Left renal cortex interstitium (tissue), 4 donors: ENCODE measurements at places on chromosomes 7 and 10.
A peak's percentile ranks its signal among the peaks of the same experiment; 100 is the strongest.

DNA sequence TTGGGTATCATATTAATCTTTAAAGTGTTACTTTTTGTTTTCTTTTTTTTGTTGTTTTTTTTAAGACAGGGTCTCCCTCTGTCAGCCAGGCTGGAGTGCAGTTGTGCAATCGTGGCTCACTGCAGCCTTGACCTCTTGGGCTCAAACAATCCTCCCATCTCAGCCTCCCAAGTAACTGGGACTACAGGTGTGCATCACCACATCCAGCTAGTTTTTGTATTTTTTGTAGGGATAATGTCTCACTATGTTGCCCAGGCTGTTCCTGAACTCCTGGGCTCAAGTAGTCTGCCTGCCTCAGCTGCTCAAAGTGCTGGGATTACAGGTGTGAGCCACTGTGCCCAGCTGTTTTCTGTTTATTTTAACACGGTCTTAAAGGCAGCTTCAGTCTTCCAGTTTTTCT, 23.3 kb downstream of the KMT2E start:
- DNase-seq, result no peak

GRCh38 chr7:111933609-111934008, 272.6 kb downstream of the DOCK4 start:
- no peak for DNase-seq

DNA sequence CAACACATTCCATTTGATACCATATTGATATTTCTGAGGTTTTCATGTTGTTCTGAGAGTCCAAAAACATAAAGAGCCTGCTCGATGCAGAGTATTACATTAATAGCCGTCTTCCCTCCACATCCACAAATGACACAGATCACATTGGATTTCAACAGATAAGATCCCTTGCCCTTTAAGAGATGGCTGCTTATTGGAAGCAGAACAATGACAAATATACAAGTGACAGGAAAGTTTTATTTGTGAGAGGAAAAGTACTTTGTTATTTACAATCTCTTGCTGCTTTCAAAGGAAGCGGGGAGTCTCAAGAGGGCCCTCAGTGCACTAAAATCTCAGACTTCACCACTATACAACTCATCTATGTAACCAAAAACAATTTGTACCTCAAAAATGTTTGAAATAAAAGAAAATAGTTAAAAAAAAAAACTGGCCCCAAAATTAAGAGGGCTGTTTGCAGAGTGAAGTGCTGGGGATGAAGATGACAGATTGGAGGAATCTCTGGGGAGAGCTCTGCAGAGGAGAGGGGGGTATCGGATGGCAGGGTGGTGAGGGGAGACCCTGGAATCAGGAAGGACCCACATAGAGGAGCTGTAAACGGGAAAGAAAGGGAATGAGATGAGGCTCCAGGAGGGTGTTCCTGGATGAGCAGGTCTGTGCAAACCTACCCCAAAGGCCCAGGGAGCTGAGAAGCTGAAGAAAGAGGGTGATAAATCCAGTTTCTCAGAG, 42.5 kb upstream of the ZNF438 start:
- DNase-seq, result no peak

GRCh38 chr10:121668314-121669027, 70.2 kb upstream of the FGFR2 start:
- peak; percentile 64 for DNase-seq

GRCh38 chr10:25220156-25220555, 45.4 kb downstream of the GPR158 start:
- no peak for DNase-seq

- DNase-seq, result no peak
Observed at GRCh38 chr10:29823553-29824080, 188.8 kb upstream of the SVIL start.

GRCh38 chr7:107206706-107207105, 37.9 kb downstream of the HBP1 start:
- DNase-seq, result no peak

GRCh38 chr7:107879400-107880035, 11.5 kb upstream of the DLD start:
- no peak for DNase-seq

- DNase-seq, result no peak
Observed at GRCh38 chr7:64997927-64998391, 7.1 kb upstream of the ZNF117 start.

DNA sequence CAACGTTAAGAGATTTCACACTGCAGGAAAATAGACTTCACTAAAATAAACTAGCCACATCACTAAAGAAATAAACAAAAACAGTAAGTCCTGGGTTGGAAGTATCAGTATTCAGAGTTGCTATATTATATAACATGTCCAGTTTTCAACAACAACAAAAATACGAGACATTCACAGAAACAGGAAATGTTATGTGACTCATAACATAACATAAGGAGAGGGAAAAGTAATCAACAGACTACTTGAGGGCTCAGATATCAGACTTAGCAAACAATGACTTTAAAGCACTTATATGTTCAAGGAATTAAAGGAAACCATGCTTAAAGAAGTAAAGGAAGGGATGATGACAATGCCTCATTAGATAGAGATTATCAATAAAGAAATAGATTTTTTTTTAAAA, 73.5 kb upstream of the MKLN1 start:
- no peak for DNase-seq

- no peak for DNase-seq
Observed at GRCh38 chr7:1961701-1962276, 271.0 kb downstream of the MAD1L1 start.

DNA sequence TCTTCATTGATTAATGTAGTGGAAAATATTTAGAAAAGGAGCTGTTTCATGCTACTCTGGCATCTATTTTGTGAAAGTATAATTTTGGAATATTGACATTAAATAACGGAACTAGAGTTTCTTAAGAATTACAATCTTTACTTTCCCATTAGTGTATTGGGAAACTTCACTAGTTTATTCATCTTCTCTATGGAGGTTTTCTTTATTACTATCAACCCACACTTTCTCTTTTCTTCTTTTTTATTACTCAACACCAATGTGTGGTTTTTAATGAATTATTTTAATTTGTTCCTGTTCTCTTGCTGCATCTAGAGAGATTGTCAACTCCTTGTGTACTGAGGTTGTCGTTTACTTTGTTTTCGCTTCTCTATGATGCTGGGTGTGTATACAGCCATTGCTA, 20.4 kb upstream of the ITGB8 start:
- no peak for DNase-seq

DNA sequence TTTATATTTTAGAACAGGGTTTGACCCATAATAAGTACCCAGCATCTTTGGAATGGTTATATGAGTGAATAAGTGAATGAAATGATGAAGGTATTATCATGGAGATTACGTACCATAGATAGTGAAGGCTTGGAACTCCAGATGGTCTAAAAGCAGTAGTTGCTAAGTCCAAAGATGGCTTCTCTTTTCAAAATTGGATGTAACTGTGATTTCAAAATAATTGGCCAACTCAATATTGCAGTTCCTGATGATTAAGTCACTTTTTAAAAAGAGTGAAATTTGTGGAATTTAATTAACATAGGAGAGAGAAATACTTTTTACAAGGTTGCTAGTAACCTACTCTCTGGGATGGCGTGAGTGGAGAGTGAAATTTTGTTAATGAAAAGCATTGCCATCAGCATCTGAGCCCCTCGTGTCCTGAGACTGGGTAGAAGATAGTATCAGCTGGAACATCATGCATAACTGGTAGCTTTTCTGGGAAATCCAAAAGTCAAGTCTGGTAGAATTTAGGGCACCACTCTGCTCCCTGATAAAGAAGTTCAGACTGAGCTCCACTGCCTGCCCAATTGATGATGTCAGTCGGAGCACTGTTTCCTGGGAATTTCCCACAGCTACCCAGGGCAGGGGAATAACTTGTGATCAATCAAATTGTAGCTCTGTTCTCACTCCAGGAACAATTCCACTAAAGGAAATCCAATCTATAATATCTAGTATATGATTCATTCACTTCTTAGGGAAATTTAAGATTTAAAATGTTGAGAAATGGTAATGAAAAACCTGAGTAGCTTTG, 3.2 kb downstream of the GPR141 start:
- no peak for DNase-seq
